ENCODE measurements at places on chromosomes 2 and 18. TPM values are rescaled to one million over a fixed set of nuclear protein-coding genes. Genes with fewer than 3 reads are reported as not detected.

Gene REG3A
- total RNA-seq: not detected

Gene CPO
- total RNA-seq: 0.17 TPM

Gene IL36RN
- not detected for total RNA-seq

Gene RGPD4
- total RNA-seq: not detected

Gene ERBB4
- total RNA-seq: not detected

Gene FER1L5
- total RNA-seq: 1.4 TPM

Gene WDCP
- total RNA-seq: 6.9 TPM

Gene REG1B
- not detected for total RNA-seq

Gene DSEL
- 74.9 TPM for total RNA-seq

Gene LOXL3
- 23.6 TPM for total RNA-seq

Gene KANSL3
- total RNA-seq: 36.2 TPM

Gene IL1F10
- not detected for total RNA-seq
